Gastroesophageal sphincter (tissue), 4 donors: ENCODE measurements at places on chromosomes 2 and 18. TPM values are rescaled to one million over a fixed set of nuclear protein-coding genes. Genes with fewer than 3 reads are reported as not detected.

DNA sequence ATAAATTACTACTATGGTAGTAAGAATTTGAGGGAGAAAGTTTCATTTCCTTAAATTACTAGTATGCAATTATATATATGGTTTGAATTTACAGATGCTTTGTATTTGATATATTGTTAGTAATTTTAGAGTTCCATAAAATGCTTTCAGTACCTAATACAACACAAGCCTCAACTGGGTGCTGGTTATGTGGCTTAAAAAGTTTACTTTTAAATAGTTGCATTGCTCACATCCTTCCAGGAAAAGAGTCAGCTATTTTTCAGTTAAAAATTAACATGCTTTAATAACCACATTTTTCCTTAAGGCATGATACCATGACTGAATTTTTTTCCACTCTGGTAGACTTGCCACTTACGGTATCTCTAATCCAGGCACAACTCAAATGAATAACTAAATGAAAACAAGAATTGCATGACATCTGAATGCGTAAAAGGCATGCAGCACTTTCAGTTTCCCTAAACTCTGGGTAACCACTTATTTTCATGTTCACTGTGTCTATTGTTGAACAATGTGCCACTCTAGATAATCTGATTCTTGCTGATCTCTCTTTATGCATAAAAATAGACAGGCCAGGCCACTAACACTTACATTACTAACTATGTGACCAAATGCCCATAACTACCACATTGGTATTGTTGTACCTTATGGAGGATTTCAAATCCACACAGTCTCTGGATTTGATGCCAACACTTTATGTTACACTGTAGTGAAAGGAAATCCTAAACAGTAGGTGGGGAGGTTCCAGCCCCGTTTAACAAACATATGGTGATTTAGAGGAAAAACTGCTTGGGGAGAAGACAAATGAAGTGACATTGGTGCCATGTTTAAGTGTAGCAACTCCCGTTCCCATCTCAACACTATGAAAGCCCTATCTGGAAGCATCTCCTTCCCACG, 35.5 kb upstream of the SLC35F5 start:
- ATAC-seq: no peak

GRCh38 chr2:190545555-190546385, 11.2 kb upstream of the NEMP2 start:
- no peak for ATAC-seq

DNA sequence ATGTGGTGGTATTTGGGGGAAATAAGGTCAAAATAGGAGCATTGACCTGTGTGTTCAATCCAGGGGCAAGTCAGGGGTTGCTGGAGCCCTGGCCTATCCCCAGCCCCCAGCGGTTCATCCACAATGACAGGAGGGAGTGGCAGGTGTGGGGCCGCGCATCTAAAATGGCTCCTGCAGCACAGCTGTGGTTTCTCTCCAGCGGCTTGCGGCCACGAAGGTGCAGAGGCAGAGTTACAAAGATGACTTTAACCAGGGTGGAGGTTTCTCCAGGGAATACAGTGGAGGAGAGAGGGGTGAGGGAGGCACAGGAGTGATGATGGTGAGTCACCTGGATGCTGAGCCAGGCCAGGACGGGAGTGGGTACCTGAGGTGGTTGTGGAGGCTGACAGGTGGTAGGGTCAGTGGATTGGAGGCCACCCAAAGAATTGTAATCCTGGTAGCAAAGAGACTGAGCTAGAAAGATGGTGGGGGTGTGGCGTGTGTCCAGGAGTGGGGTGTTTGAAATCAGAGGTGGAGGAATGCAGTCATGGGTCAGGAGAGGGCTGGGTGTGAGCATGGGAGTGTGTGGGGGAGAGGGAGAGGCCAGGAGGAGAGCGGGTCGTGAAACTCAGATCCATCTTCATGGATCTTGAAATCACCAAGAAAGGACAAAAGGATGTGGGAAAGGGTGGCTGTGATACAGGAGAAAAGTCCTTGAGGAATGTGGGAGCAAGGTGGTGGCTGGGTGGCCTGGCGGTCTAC, 83.2 kb downstream of the CTIF start:
- ATAC-seq: no peak

- no peak for ATAC-seq
Observed at GRCh38 chr2:127535918-127536317, 435 bp downstream of the MYO7B start.

DNA sequence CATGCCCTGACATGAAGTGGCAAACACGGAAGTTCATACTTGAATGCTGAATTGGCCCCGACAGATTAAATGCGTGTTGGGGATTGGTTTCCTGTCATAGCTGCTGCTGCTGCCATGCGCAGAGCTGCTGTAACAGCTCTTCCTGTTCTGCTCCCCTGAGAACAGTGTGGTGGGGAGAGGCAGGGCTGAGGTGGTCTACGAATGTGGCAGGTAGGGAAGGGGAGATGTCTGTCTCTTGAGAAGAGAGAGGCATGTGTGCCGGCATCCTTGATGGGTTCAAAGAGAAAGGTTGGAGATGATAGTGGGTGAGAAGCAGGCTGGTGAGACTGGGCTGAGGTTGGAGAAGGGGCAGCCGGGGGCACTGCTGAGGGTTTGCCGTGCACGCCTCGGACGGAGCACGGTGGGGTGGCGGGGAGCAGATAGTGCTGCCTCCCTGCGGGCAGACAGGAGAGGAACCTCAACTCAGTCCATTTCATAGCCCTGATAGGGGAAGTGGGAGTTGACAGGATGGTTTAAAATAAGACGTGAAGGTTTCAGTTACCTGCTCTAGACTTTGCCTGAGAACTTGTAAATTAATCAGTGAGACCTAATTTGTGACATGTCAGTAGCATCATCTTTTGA, 46.1 kb downstream of the TMEM185B start:
- ATAC-seq: peak; percentile 40

DNA sequence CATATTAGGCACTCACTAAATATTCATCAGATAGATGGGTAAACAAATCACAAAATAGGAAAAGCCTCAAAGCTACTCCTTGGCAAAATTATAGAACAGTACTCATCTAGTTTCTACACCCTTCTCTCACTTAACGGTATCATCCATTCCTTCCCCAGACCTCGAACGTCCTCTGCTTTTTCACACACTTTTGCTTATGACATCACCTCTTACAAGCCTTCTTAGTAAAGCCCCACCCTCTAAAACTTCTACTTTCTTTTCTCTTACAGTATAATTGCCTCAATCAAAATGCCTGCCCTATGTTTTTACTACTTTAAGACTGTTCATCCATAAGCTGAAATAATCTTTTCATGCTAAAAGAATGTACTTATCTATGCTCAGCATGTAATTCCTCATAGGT, 8.1 kb downstream of the CHN1 start:
- ATAC-seq: no peak

- ATAC-seq: no peak
Observed at GRCh38 chr2:3606370-3607201, 11.7 kb downstream of the COLEC11 start.

- ATAC-seq: peak; percentile 5
Observed at GRCh38 chr2:190881084-190881597, 520 bp downstream of the GLS start.

DNA sequence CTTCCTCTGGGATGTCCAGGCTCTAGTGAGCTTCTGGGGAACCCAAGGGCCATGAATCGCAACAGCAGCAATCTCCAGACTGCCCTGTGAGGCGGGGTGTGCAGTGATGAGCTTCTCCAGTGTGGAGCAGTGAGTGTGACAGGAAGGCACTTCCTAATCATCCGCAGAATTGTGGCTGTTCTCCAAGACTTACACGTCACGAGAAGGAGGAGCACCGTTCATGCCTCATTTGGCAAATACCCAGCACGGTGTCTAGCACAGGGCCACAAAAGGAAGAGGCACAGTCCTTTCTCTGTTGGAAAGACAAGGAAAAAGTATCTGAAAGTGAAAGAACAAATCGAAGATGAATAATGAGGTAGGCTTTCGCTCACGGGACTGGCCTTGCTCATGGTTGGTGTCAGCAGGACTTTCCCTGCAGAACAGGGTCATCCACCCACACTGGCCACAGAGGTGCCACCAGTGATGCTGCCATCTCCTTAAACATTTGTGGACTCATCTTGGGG, 125.1 kb upstream of the HAAO start:
- ATAC-seq: peak; percentile 73

GRCh38 chr2:223306371-223306770, 254.4 kb downstream of the KCNE4 start:
- ATAC-seq: no peak

DNA sequence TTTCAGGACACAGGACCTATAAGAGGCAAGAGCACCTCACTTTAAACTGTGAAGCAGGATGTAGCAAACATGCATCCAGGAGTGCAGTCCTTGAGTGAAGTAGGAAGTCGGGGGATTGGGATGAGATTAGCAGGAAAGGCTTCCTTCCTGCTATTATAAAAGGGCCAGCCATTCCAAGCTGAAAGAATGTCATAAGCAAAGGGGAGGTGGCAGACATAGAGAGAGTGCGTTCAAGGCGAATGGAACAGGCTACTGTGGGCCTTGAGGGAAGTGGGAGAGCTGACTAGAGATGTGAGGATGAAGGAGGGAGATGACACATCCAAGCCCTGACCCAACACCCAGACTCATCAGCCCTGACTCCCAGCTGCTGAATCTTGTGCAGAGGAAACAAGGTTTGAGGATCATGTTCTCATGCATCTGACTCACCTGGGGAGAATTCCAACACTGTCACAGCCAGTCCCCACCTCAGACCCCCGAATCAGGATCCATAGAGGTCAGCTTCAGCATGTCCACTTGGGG, 63.9 kb downstream of the GYPC start:
- ATAC-seq: no peak

DNA sequence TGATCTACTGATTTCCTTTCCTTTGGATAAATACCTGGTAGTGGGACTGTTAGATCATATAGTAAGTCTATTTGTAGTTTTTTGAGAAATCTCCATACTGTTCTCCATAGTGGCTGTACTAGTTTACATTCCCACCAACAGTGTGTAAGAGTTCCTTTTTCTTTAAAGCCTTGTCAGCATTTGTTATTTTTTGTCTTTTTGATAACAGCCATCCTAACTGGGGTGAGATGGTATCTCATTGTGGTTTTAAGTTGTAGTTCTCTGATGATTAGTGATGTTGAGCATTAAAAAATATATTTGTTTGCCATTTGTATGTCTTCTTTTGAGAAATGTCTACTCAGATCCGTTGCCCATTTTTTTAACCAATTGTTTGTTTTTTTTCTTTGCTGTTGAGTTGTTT, 33.9 kb upstream of the EPG5 start:
- no peak for ATAC-seq

GRCh38 chr2:12282780-12283695, 433.7 kb upstream of the TRIB2 start:
- no peak for ATAC-seq

- ATAC-seq: no peak
Observed at GRCh38 chr2:239165206-239165831, 235.5 kb downstream of the HDAC4 start.

DNA sequence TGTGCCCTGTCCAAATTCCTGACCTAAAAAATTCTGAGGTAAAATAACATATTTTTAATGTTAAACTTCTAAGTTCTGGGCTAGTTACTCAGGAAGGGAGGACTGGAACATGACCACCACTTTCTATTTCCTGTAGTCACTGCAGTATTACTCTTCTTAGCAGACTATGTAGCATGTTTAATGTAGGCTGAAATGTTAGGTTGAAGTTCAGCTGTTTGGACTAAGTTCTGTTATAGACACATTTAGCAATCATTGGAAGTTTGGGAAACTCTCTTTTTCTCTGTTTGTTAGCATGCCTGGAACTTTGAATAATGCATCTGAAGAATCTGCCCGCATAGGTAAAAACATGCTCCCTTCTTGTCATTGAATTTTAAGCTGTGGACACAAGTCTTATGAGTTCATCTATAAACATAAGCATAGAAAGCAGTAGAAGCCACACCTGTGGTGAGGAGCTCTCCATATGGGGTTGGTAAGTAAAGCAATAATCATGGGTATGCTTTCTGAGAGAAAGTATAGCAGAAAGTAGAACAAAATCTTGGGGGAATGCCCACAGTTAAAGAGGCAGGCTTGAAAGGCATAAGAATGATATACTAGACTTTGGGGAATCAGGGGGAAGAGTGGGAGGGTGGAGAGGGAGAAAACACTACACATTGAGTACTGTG, 52.6 kb downstream of the IL1R2 start:
- no peak for ATAC-seq

GRCh38 chr2:99864561-99865553, 277.5 kb downstream of the AFF3 start:
- peak; percentile 55 for ATAC-seq

- ATAC-seq: no peak
Observed at GRCh38 chr2:20214566-20215182, 10.3 kb downstream of the SDC1 start.

GRCh38 chr2:20485612-20486388, 38.9 kb downstream of the RHOB start:
- no peak for ATAC-seq

- ATAC-seq: no peak
Observed at GRCh38 chr2:232549655-232550353, 553 bp downstream of the TIGD1 start.

GRCh38 chr2:212959471-212960117, 191.8 kb downstream of the IKZF2 start:
- no peak for ATAC-seq

GRCh38 chr18:10230072-10230471, 224.4 kb upstream of the APCDD1 start:
- no peak for ATAC-seq

- peak; percentile 65 for ATAC-seq
Observed at GRCh38 chr2:54657664-54658083, 65.8 kb upstream of the EML6 start.

DNA sequence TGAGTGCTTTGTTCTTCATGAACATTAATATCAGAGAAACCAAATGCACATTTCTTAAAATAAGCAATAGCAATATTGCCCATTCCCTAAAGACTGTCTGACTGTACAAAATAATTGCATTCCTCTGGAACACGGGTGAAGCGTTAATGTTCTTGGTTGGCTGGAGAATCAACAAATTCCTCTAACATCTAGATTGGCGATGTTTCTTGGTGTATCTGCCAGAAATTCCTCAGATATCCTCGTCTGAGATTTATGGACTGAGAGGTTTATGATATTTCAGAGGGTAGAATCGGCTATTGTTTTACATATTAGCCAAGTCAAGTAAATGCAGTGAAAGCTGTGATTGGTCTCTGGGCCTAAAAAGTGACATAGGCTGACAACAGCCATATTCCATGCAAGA, 27.1 kb upstream of the SPTBN1 start:
- no peak for ATAC-seq

TSHZ1 gene
- total RNA-seq: 41.7 TPM

ATP6V1B1 gene
- 0.46 TPM for total RNA-seq

ANKRD44 gene
- 24.4 TPM for total RNA-seq

RESP18 gene
- total RNA-seq: not detected

GALM gene
- total RNA-seq: 10.9 TPM

CHMP1B gene
- 49.8 TPM for total RNA-seq

UGT1A4 gene
- not detected for total RNA-seq

SP9 gene
- not detected for total RNA-seq

LIMS1 gene
- total RNA-seq: 119 TPM

HOXD11 gene
- total RNA-seq: not detected

LOXHD1 gene
- total RNA-seq: 0.15 TPM

SLC16A14 gene
- total RNA-seq: 4.1 TPM
